ENCODE measurements at places on chromosomes 4 and X. TPM values are rescaled to one million over a fixed set of nuclear protein-coding genes. Genes with fewer than 3 reads are reported as not detected.

DNA sequence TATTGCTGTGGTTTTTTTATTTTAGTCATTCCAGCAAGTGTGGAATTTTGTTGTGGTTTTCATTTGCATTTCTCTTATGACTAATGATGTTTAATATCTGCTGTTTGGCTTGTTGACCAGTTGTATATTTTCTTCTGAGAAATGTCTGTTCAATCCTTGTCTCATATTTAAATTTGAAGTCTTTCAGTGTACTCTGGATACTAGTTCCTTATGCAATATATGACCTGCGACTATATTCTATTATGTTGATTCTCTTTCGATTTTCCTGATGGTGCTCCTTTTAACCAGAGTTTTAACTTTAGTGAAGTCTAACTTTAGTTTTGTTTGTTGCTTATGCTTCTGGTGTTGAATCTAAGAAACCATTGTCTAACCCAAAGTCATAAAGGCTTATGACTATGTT, 1528.0 kb downstream of the TECRL start:
- H3K4me3 ChIP-seq, result no peak overlapping the region
- no peaks in the 10 kb centered on the region for H3K4me1 ChIP-seq
- DNase-seq, result no peak
- H3K27me3 ChIP-seq, result no peaks in the 10 kb centered on the region
- no peaks in the 10 kb centered on the region for H3K36me3 ChIP-seq

DNA sequence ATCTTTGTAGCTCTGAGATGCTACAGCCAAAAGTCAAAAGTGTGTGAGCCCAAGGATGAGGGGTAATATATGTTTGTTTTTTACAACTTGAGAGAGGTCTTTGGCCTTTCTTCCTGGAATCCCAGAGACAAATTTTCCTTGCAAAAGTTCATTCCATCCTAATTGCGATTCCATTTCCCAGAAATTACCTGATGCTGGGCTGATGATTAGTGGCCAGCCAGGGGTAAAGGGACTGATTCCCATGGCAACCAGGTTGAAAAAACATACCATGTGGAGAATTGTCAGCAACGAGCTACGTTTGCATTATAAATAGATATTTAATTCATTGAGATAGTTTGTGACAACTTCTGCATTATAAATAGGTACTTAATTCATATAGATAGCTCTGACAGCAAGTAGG, 17.8 kb downstream of the IGSF1 start:
- no peaks in the 10 kb centered on the region for H3K27me3 ChIP-seq
- no peak for DNase-seq
- H3K27ac ChIP-seq, result no peak overlapping the region

- H3K27ac ChIP-seq, result peak within 1 kb of the TSS; percentile 24
- peak; percentile 38 for DNase-seq
- H3K27me3 ChIP-seq, result no peaks in the 10 kb centered on the region
These were observed at the start of gene CLIC2 for GRCh38 chrX:155334486-155335336. CLIC2 (minus strand) TSS chrX:155334614; CDS start chrX:155334427, 187 bp downstream.

Gene GPRASP2
- total RNA-seq, result 14.4 TPM

Gene SLC10A4
- total RNA-seq, result 0.20 TPM

Measured in heart left ventricle (tissue), 16 donors.